Activated naive CD8-positive, alpha-beta T cell treated with anti-CD3 and anti-CD28 coated beads, Interleukin-2, amount 10 ng/mL, durations not matched to agents 7 days and 5 days (primary cell): ENCODE measurements at places on chromosomes 12 and 14.

GRCh38 chr12:57993834-57994233 is 52.5 kb downstream of the ATP23 start:
- H3K27ac ChIP-seq, result no peak overlapping the region
- peaks cover 10% of the 10 kb centered on the region for H3K27me3 ChIP-seq
- no peak for DNase-seq
- no peaks in the 10 kb centered on the region for H3K36me3 ChIP-seq

GRCh38 chr12:104291867-104292524 is 11.5 kb upstream of the EID3 start:
- no peak for DNase-seq
- no peaks in the 10 kb centered on the region for H3K27me3 ChIP-seq
- H3K27ac ChIP-seq, result no peak overlapping the region
- H3K4me1 ChIP-seq, result peaks cover 33% of the 10 kb centered on the region
- H3K36me3 ChIP-seq, result peaks cover 18% of the 10 kb centered on the region
- no peak overlapping the region for H3K4me3 ChIP-seq

DNA sequence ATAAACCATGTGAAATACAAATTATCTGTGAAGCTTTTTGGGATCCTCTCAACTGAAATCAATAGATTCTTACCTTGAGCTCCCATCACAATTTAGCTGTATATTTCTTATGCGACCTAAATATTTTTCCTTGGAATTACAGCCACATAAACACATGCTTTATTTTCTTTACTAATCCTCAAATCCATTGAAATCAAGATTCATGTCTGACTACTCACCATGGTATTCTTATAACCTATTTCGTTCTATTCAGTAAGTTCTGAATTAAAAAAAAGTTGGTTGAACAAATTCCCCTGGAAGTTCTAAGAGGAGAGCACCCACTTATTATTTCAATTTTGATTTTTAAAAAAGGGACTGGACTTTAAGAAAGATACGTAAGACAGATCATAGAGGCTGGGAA is 292.1 kb upstream of the ATP2B1 start:
- H3K27ac ChIP-seq, result no peak overlapping the region
- H3K36me3 ChIP-seq, result no peaks in the 10 kb centered on the region
- no peak overlapping the region for H3K4me3 ChIP-seq
- no peak for DNase-seq

DNA sequence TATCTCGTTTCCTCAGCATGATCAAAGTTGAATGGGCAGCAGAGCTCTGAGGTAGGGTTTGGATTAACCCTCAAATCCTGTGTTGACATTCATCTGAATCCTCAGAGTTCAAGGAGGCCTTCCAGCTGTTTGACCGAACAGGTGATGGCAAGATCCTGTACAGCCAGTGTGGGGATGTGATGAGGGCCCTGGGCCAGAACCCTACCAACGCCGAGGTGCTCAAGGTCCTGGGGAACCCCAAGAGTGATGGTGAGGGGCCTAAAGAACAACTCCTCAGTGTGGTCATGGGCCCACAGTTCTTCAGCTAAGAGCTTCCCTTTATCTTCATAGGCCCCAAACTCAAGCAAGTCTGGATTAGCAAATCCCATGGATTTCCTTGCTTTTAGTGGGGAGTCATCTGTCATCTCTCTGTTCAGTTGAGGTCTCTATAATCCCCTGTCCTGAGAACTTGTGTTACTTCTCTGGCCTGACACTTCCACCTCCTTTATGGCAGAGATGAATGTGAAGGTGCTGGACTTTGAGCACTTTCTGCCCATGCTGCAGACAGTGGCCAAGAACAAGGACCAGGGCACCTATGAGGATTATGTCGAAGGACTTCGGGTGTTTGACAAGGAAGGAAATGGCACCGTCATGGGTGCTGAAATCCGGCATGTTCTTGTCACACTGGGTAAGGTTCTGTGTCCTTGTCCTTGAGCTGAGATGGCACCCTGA is 1.5 kb downstream of the MYL6 start:
- H3K4me1 ChIP-seq, result peaks cover 35% of the 10 kb centered on the region
- no peak for DNase-seq
- no peaks in the 10 kb centered on the region for H3K27me3 ChIP-seq
- H3K27ac ChIP-seq, result peak overlapping the region; percentile 97
- peak overlapping the region; percentile 96 for H3K4me3 ChIP-seq
- H3K36me3 ChIP-seq, result peaks cover 52% of the 10 kb centered on the region

DNA sequence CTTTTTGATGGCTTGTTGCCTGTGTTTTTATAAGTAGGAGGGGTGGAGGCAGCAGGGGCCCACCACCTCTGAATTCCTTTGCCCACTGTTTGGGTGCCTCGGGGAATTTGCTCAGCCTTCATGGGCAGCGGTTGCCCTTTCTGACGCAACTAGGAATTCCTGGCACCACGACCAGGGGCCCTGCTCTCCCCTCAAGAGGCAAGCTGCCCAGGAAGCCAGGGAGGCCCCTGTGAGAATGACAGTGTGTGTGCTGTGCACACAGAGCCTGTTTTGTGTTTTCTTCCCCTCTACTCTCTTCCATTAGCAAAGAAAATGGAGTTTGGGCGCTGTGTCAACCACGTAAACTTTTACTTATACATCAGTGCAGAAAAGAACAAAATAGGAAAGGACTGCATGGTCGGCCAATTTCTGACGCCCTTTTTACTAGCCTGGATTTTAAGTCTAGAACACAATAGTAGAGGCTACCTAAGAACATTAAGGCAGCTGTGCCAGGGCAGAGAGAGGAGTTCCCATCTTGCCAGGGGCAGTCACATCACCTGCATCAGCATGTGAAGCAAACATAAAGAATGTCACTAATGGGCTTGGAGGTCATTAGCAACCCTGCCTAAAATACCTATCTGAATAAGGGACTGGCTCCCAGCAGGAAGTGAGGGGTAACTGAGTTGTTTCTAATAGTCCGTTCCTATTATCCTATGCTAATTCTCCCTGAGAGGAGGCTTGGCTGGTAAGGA is 17.9 kb upstream of the PTGR2 start:
- peaks cover 13% of the 10 kb centered on the region for H3K4me1 ChIP-seq
- DNase-seq, result no peak
- no peak overlapping the region for H3K4me3 ChIP-seq
- H3K36me3 ChIP-seq, result no peaks in the 10 kb centered on the region
- H3K27me3 ChIP-seq, result peaks cover 5% of the 10 kb centered on the region

DNA sequence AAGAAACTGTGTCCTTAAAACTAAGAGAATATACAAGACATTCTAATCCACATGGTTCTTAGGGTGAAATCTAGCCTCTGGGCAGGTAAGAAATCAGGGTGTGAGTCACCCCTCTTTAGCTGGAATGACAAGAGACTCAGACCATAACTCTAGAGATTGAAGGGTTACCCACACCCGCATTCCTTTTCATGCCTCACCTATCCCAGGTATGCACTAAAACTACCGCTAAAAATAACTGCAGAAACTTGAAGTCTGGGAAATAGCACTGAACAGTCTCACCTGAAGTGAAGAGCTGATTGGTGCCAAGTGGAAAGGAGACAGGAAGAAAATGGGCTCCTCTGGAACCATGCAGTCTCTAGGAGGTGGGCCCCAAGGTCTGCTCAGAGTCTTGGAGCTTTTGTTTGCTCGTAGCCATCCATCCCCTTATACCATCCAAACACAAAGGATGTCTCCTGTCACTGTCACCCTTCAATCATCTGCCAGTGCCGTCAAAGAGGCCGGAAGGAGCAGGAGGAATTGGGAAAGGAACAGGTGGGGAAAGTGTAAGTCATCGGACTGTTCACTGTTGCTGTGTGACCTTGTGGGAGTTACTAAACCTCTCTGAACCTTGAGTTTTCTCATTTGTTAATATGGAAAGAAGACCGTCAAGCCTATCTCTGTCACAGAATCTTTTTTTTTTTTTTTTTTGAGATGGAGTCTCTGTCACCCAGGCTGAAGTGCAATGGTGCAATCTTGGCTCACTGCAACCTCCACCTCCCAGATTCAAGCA is 22.4 kb downstream of the DDX47 start:
- peaks cover 24% of the 10 kb centered on the region for H3K36me3 ChIP-seq
- no peak overlapping the region for H3K4me3 ChIP-seq
- no peak overlapping the region for H3K27ac ChIP-seq
- H3K27me3 ChIP-seq, result no peaks in the 10 kb centered on the region
- peaks cover 5% of the 10 kb centered on the region for H3K4me1 ChIP-seq

- no peaks in the 10 kb centered on the region for H3K27me3 ChIP-seq
- H3K27ac ChIP-seq, result no peak overlapping the region
- H3K36me3 ChIP-seq, result peaks cover 3% of the 10 kb centered on the region
- peak; percentile 39 for DNase-seq
- no peak overlapping the region for H3K4me3 ChIP-seq
These were observed 280.6 kb upstream of the PWP1 start for GRCh38 chr12:107404981-107405380.

GRCh38 chr14:86575141-86575540 is 1045.2 kb downstream of the FLRT2 start:
- DNase-seq, result no peak
- H3K27me3 ChIP-seq, result no peaks in the 10 kb centered on the region

- no peaks in the 10 kb centered on the region for H3K36me3 ChIP-seq
- H3K4me3 ChIP-seq, result no peak overlapping the region
- DNase-seq, result no peak
- H3K4me1 ChIP-seq, result no peaks in the 10 kb centered on the region
- H3K27me3 ChIP-seq, result peaks cover 5% of the 10 kb centered on the region
These were observed 74.9 kb downstream of the VWF start for GRCh38 chr12:6049587-6049986.

DNA sequence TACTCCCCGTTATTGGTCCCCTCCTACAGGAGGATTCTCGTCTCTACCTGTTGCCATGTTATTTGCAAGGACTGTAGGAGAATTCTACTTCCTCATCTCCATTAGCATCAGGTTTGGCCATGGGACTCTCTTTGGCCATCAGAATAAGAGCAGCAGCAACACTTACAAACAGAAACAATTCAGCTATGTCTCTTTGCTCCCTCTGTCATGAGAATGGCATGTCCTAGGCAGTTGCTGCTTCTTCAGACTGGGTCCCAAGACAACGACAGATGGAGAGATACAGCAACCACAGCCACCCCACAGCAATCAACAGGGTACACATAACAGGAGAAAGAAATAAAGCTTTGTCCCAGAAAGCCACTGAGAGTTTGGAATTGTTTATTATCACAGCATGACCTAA is 19.7 kb downstream of the SLC41A2 start:
- H3K36me3 ChIP-seq, result no peaks in the 10 kb centered on the region
- no peak for DNase-seq
- peaks cover 13% of the 10 kb centered on the region for H3K27me3 ChIP-seq
- no peak overlapping the region for H3K27ac ChIP-seq
- no peaks in the 10 kb centered on the region for H3K4me1 ChIP-seq

- peaks cover 5% of the 10 kb centered on the region for H3K4me1 ChIP-seq
- H3K36me3 ChIP-seq, result peaks cover 21% of the 10 kb centered on the region
These were observed 82.2 kb downstream of the PLEKHG7 start for GRCh38 chr12:92784797-92785562.

DNA sequence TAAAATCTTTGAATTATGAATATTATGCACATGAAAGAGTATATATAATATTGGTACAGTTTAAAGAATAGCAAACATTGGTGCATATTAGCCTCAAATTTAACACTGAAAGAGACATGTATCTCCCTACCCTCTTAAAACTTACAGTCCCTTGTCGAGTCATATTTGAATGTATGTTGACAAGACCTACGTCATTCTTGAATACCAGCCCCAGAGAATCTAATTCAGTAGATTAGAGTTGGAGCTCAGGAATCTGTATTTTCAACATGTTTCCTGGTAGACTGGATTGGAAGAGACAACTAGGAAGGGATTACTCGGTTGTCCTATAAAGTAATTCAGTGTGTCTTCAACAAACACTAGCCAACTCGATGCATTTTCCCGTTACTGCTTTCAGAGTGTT is 104.8 kb downstream of the PDE3A start:
- no peaks in the 10 kb centered on the region for H3K27me3 ChIP-seq
- no peaks in the 10 kb centered on the region for H3K4me1 ChIP-seq
- H3K36me3 ChIP-seq, result no peaks in the 10 kb centered on the region
- no peak overlapping the region for H3K27ac ChIP-seq
- no peak for DNase-seq

DNA sequence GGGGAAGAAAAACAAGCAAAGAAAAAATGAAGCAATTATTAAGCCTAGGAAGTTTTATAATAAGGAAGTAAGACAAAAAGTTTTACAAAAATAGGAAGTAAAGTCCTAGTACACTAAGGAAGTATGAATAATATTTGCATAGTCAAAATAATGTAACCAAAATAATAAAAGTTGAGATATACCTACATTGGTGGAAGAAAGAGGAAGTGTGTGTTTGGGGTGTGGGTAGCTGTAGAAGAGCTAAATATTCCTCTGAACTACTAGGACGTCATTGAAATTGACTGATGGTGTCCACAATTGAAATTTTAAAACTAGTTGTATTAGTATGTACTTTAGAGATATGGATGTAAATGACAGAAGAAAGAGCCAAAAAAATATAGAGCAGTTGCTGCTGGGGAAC is 228.4 kb upstream of the OTX2 start:
- H3K4me3 ChIP-seq, result no peak overlapping the region
- no peak for DNase-seq
- H3K27ac ChIP-seq, result no peak overlapping the region
- H3K36me3 ChIP-seq, result no peaks in the 10 kb centered on the region
- no peaks in the 10 kb centered on the region for H3K4me1 ChIP-seq

DNA sequence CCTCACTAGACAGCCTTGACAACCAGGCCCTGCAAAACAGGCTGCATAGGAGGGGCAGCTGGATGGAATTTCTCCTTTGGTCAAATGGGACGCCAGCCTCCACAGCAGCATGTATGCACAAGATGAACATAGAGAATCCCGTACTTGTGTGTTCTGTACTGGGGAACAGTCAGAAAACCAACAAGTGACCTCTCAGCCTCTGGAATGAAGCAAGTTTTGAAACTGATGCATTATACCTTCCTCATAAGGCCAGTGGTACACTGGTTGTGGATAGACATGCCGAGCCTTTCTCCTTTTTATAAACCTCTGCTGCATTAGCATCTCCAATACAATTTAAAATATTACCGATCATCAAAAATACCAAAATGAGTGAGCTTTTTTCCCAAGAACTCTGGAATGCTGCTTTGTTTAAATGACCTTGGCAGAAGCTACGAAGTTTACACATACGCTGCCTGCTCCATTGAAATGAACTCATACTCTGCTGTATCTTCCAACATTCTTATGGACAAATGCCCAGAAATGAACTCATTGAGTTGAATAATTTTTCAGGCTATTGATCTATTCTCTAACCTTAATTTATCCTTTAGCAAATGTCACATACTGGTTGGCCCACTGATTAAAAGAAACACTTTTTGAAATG is 47.6 kb upstream of the FERMT2 start:
- no peaks in the 10 kb centered on the region for H3K4me1 ChIP-seq
- H3K4me3 ChIP-seq, result no peak overlapping the region
- H3K27ac ChIP-seq, result no peak overlapping the region
- H3K36me3 ChIP-seq, result no peaks in the 10 kb centered on the region
- peaks cover 2% of the 10 kb centered on the region for H3K27me3 ChIP-seq
- DNase-seq, result no peak

DNA sequence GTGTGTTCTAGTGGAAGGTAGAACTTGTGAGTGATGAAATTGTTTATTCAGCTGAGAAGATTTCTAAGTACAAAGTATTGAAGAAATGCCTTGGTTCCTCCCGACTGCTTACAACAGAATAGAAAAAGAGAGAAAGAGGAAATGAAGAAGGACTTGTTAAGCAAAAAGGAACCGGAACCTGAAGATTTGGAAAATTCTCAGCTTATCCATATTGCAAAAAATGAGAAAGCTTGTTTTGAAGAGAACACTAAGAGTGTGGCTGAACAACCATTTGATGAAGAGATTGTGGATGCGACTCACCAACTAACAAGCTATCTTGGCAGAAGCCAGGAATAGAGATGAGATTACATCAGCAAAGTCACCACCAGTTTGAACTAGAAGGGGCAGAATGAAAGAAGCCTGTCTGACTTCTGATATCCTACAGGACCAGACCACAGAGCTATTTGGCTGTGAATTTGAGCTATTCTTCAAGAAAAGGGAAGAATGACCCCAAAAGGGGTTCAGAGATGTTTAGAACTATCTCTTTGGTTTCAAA is 15.1 kb downstream of the NDUFA9 start:
- H3K4me3 ChIP-seq, result no peak overlapping the region
- H3K4me1 ChIP-seq, result no peaks in the 10 kb centered on the region
- no peak for DNase-seq
- no peak overlapping the region for H3K27ac ChIP-seq
